WTC11 (cell line): ENCODE measurements at places on chromosomes 2 and 18.
A peak's percentile ranks its signal among the peaks of the same experiment; 100 is the strongest.

DNA sequence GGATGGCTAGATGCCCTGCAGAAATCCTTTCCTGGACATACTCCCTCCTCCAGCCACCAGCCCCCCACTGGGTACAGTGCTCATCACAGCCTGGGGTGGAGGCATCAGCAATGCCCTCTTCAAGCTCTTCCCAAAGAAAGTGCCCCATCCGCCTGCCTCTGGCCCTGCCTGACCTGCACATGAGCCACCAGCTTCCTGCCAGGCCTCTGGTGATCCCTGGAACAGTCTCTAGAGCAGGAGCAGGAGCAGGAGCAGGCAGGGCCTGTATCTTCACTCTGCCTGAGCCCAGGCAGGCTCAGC lies 54.1 kb upstream of the CAB39 start:
- no peak for DNase-seq

GRCh38 chr2:218964041-218964771 lies 4.7 kb downstream of the CDK5R2 start:
- DNase-seq: no peak

- no peak for DNase-seq
These were observed 199.4 kb upstream of the RASGRP3 start for GRCh38 chr2:33277002-33277426.

DNA sequence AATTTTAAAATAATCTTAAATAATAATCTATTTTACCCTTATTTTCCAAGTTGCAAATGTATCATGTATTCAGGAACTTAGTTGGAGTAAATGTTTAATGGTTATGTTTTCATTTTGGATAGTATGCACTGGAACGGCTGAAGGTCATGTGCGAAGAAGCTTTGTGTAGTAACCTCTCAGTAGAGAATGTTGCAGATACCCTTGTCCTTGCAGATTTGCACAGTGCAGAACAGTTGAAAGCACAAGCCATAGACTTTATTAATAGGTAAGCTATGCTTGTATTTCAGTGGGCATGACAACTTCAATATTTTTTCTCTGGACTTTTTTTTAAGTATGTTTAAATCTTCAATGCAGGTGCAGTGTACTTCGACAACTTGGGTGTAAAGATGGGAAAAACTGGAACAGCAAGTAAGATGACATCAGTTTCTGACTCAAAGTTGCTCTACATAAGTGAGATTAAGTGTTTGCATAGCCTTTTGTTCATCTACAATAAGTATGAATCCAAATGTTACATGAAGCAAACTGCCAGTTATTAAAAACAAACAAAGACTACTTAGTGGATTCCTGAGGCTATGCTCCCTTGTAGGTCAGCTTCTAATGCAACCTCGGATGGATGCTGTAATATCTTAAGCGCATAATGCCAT lies 63.1 kb downstream of the SPOPL start:
- DNase-seq: no peak

GRCh38 chr2:13135856-13136255 lies 419.1 kb downstream of the TRIB2 start:
- no peak for DNase-seq

GRCh38 chr2:3288470-3289170 lies 89.0 kb downstream of the EIPR1 start:
- DNase-seq: no peak

- DNase-seq: no peak
These were observed 168.8 kb downstream of the SMAD7 start for GRCh38 chr18:48781988-48782363.

DNA sequence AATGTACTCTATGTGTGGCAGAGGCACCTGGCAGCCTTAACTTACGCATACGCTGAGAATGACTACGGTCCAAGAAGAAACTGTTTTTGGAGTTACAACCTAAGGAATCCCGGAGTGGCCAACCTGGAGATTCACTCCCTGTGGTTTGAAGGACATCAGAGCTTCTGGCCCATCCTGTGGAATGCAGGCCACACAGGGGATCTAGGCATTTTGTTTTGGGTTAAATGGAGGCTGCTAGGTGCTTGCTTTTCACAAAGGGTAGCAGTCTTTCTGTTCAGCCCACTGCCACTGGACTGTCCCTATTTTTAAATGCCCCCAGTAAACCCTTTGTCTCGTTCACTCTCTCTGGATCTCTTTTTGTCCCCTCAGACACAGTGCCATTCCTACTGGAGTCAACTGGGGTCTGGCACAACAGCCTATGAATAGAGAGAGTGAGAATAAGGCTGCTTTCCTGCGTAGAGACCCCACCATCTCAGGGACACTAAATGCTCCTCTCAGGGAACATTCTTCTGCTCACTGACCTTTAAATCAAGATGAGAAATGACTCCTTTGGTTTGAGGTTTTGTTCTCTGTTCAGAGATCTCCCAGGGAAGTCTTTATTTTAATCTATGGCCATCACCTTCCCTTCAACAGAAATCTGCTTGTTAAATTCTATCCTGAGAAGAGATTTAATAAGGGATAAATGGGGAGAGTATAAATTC lies 124.9 kb downstream of the B3GNT2 start:
- DNase-seq: no peak

- DNase-seq: no peak
These were observed 11.1 kb downstream of the PROC start for GRCh38 chr2:127429291-127429690.

GRCh38 chr2:233862261-233862768 lies 5.9 kb downstream of the MSL3B start:
- no peak for DNase-seq

DNA sequence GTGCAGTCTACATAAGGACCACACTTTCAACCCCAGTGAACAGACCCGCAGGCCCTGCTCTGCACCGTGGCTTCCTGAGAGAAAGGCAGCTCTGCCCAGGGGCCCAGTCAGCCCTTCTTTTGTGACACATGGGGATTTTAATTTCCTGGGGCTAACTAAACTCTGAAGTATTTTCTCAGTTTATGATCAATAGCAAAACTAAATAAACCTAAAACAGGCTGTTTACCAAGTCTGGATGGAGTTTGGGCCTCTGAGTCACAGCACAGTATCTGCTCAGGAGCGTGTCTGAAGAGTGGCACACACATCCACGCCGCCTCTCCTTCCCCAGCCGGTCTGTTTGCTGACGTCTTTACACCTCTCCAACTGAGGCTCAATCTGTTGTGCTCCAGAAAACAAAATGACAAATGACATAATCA lies 72.3 kb downstream of the LDLRAD4 start:
- no peak for DNase-seq

DNA sequence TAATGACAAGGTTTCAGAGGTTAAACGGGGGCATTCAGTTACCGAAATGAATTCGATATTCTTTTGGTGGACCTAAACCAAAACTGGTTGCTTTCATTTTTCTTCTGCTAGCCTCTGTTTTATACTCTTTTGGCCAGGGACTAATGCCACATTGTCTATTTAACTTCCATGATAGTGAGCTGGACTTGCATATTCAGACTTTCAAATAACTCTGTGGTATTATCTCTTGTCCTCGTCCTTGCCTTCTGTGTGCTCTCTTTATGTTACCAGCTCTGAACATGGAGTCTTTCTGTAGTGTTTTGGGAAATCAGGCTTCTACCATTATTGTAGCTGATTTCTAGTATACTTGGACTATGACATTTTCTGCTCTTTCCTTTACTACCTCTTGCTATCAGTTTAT lies 75.1 kb downstream of the CCDC102B start:
- no peak for DNase-seq

DNA sequence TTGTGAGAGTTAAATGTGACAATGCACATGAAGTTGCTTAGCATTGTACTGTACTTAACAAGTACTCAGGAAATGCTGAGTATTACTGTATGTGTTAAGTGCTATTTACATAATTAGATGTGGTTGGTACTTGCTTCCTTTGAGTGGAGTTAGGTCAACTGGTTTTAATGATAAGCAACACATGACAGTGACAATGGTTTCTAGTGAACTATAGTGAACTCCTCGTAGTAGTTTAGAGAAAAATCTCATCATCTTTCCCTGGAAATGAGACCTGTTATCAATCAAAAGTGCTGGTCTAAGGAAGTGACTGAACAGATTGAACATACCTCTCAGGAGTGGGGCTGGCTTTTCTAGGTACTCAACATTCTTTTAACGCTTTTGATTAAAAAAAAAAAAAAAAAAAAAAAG lies 29.2 kb upstream of the ZDBF2 start:
- no peak for DNase-seq

DNA sequence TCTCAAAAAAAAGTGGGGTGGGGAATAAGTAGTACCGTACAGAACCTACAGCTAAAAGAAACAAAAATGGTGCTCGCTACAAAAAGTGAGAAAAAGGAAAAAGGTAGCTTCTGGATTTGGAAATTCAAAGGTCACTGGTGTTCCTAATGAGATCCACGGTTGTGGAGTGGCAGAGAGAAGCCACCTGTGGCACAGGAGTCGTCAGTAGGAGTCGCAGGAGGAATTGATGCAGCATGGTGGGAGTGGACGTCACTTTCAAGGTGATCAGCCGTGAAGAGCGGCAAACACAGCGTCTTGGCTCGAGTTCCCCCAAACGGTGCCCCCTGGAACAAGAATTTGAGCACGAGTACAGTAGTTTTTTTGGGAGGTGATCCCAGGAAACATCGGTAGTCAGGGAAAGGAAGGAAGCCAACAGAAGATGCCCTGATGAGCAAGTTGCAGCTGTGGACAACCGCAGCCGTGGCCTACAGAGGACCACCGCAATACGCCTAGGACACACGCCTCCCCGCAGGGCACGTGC lies 1.4 kb upstream of the TTL start:
- DNase-seq: no peak

GRCh38 chr2:160270571-160271113 lies 70.6 kb upstream of the ITGB6 start:
- peak; percentile 15 for DNase-seq

- DNase-seq: no peak
These were observed 31.4 kb upstream of the TAF1B start for GRCh38 chr2:9811679-9812511.

GRCh38 chr2:173141666-173142065 lies 66.0 kb downstream of the MAP3K20 start:
- no peak for DNase-seq

DNA sequence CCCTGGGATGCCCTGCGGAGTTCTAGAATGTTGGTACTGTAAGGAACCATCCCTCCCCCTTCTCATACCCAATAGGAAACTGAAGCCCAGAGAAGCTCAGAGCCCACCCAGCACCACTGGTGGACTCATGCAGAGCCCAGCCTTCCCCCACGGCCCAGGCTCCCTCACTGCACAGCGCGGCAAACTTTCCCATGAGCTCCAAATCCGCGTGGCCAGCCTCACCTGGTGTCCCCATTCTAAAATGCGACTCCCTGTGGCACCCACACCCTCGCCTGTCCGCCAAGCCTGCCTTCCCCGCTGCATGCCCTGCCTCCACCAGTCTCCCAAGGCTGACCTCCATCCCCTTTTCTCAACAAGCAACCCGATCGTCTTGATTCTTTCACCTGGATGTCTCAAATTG lies 51.1 kb downstream of the PTGR3 start:
- DNase-seq: no peak

DNA sequence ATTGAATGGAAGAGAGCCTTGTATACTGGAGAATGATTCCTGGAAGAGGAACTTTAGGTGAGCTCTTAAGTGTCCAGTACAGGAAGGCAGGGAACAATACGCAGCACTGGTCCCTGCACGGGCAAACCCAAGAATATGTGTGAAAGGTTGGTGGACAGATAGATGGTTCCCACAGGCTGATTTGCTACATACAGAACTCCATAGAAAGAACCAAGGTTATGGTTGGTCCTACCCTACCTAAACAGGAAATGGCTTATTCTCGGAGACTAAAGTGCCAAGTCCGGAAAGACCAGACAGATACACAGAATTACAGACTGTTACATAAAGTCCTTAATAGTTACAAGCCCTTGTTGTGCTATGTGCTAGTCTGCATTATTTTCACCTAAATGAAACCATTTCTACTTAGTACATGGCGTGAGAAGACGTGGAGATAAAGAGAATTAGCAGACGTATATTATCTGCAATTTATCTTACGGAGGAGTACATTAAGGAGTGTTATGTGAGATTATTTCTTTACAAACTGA lies 1.2 kb downstream of the REV1 start:
- no peak for DNase-seq

GRCh38 chr2:45008296-45009129 lies 739 bp downstream of the SIX2 start:
- DNase-seq: peak; percentile 49

- no peak for DNase-seq
These were observed 188.4 kb downstream of the TFCP2L1 start for GRCh38 chr2:121096611-121097010.

DNA sequence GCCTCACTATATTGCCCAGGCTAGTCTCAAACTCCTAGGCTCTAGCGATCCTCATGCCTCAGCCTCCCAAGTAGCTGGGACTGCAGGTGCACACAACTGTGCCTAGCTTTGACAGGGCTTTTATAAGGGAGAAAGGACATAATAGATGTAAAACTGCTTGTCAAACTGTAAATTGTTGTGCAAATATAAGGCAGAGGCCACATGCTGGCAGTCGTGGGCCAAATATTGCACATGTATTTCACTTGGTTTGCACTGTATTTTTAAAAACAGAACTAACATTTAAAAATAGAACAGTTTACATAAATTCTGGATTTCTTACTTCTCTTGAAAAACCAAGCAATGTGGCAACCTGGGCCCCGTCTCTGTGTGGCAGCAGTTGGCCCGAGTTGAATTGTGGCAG lies 31.2 kb upstream of the MYO3B start:
- no peak for DNase-seq

DNA sequence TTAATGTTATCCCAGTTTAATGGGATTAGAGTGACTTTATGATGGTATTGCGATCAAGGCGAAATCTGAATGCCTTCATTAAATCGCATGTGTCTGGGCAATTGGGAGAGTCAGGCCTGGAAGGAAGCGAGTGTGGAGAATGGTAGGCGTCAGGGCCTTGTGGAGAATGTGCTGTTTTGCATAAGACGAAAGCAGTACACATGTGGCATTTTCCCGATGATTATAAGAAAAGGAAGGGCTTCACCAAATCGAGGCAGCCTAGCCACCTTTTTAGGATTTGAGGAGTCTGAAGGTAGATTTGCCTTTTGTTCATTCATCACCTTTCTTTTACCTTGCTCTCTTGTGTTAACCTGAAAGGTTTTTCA lies 1.0 kb downstream of the ZNF532 start:
- no peak for DNase-seq

DNA sequence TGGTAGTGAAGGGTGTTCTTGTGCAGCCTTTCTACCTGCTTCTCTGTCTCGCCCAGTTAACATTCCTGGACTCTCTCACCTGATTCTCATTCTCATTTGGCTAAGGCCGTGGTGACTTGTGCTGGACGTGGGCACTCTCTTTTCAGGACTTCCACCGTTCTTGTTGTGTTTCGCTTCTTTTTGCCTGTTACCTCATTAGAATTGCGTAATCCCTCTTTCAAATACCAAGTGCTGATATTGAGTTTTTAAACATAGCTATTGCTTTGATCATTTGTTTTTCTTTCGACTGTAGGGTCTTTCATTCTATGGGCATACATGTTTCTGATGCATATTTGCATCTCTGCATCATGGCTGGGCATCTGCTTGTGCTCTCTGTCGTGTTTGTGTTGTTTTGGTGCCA lies 287.0 kb downstream of the ALPK2 start:
- no peak for DNase-seq

- no peak for DNase-seq
These were observed 3.5 kb upstream of the RAB27B start for GRCh38 chr18:54824761-54825160.

- DNase-seq: no peak
These were observed 91.1 kb upstream of the NOL4 start for GRCh38 chr18:34315591-34316352.
